Substantia nigra (tissue), 51 donors: ENCODE measurements at places on chromosomes 3 and 15.

DNA sequence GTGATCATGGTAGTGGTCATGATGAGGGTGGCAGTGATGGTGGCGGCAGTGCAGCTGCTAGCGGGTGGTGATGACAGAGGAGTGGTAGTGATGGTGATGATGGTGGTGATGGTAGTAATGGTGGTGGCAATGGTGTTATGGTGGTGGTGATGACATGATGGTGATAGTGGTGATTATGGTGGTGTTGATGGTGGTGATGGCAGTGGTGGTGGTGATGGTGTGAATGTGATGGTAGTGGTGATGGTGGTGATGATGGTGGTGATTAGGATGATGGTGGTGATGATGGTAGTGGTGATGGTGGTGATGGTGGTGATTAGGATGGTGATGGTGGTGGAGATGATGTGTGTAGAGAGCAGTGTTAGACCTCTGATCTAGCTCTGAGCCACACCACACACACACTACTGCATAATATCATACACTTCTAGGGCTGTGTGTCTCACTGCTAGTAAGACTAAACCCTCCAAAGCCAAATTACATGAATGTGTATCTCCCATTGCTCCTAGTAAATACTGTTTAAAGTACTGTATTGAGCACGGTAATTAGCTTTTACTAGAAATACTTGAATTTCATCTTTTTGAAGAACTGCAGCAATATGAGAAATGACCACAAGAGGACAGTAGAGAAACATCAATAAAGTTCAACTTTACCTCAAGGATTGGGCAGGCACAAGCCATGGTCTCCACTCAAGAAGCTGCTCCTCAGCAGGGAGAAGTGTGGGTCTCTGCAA lies 28.8 kb downstream of the TMED3 start:
- no peak for DNase-seq

GRCh38 chr3:29511701-29512100 lies 230.8 kb downstream of the RBMS3 start:
- no peak for DNase-seq

DNA sequence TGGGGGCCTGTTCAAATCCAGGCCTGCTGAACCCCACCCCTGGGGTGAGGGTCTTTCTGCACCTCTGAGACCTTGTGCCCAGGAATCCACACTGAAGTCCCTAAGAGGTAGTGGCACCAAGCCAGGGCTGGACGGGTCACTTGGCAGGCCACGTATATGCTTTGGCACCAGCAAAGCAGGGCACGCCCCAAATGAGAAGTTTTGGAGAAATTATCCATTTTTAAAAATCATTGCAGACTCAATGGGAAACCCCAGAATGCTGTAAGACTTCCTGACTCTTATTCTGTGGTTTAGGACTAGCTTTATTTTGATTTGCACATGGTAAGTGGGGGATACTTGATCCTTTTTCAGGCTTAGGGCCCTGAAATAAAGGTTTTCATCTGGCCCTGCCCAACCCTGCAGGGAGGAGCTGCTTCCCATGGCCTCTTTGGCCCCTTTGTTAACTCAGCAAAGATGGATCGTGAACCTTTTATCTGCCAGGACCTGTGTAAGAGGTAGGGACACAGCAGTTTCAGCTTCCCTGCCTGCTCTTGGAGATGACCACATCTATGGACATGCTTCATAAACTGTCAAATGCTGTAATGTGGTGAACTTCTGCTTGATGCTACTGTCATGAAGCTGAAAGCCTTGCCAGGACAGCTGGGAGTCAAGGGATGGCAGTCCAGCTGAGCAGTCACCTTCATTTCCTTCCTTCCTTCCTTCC lies 88.0 kb downstream of the HMG20A start:
- peak; percentile 31 for DNase-seq

GRCh38 chr3:112456147-112456546 lies 43.1 kb downstream of the BTLA start:
- DNase-seq, result no peak

GRCh38 chr3:134357914-134358811 lies 16.1 kb downstream of the AMOTL2 start:
- DNase-seq, result no peak
